ENCODE measurements at places on chromosomes 6 and 20. TPM values are rescaled to one million over a fixed set of nuclear protein-coding genes. Genes with fewer than 3 reads are reported as not detected.

The SKIC2 gene
- 25.4 TPM for total RNA-seq

DNA sequence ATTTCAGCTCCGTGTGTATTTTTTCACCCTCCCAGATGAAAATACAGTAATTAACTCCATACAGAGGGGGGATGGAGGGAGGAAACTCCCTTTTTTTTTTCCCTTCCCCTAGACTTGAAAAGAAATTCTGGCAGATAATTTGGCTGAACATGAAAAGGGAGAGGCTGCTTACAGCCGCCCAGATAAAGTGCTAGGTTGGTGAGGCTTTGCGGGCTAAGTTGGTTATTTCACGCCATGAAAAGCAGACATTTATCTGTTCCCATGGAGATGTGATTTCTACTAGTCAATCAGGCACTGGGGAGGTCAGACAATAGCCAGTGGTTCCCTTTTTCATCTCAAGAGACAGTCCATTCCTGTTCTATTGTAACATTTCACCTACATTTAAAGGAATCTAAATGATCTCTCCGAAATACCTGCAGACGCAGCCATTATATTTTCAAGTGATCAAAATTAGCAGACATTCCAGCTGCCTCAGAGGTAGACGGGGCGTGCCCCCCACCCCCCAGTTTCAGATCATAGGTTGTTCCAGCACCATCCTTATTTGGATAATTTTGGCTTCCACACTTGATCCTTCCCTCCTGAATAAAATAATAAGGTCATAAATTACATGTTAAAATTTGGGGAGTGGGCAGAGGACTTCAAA, 143.9 kb upstream of the ZNF217 start:
- DNase-seq: peak; percentile 11

DNA sequence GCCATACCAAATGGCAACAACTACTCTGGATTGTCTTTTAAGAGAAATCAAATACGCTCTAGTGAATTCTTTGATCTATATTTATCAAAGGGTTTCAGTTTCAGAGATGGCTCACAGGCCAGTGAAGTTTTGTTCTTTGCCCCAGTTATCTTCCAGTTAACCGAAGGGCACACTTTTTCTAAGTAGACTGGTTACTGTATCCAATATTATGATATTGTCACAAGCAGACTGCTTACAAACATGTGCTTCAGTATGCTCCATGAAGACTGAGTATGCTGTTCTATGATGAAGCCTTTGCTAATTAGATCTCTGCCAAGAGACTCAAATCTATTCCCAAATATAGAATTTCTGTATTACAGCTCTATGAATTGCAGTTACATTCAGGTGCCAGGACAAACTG, 181.1 kb downstream of the REV3L start:
- no peak for DNase-seq

DNA sequence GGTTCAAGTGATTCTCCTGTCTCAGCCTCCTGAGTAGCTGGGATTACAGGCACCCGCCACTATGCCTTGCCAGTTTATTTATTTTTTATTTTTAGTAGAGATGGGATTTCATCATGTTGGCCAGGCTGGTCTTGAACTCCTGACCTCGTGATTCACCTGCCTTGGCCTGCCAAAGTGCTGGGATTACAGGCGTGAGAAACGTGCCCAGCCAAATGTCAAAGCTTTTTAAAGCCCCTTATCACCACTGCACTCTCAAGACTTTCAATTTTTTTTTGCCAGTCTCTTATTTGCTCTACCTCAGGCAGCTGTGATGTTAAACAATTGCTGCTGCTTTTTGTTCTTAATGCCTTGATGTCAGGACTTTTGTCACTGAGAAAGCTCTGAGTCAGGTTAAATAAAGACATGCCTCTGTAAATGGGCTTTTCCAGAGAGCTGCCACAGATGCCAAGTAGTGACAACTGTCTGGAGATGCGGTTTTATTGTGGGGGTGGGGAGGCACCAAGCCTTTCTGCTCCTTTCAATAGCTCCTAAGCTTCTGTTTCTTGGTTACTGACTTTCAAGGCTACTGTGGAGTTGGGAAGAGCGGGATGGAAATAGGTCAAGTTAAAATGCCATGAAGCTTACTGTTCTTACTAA, 29.2 kb downstream of the RSPH3 start:
- DNase-seq: no peak

The CCN2 gene
- 178 TPM for total RNA-seq

DNA sequence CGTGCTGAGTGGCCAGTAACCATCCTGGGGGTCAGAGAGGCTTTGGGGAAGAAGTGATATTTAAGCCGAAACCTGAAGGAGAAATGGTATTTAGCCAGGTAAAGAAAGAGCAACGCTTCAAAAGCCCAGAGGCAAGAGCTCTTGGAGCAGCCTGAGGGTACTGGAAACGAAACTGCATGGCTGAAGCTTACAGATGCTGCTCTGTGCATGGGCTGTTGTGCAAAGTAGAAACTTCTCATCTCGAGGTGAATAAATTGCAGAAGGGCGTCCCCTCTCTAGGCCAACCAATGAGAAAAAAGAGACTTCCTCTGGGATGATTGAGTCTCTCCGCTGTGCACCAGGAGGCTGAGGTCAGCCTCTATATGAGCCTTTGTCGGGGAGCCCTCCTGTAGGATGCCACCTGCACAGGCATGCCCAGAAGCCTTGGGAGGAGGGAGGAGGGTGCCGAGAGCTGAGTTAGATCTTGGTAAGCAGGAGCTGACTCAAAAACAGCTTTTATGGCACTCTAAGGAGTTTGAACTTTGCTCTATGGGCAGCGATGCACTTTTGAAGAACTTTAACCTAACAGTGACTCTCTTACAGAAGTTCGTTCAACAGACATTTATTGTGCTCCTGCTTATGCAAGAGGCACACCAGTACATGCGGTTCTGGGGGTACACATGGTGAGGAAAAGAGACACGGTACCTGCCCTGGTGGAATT, 61.6 kb upstream of the EDN1 start:
- DNase-seq: no peak

GRCh38 chr6:144036064-144036834, 28.2 kb upstream of the PLAGL1 start:
- peak; percentile 8 for DNase-seq

DNA sequence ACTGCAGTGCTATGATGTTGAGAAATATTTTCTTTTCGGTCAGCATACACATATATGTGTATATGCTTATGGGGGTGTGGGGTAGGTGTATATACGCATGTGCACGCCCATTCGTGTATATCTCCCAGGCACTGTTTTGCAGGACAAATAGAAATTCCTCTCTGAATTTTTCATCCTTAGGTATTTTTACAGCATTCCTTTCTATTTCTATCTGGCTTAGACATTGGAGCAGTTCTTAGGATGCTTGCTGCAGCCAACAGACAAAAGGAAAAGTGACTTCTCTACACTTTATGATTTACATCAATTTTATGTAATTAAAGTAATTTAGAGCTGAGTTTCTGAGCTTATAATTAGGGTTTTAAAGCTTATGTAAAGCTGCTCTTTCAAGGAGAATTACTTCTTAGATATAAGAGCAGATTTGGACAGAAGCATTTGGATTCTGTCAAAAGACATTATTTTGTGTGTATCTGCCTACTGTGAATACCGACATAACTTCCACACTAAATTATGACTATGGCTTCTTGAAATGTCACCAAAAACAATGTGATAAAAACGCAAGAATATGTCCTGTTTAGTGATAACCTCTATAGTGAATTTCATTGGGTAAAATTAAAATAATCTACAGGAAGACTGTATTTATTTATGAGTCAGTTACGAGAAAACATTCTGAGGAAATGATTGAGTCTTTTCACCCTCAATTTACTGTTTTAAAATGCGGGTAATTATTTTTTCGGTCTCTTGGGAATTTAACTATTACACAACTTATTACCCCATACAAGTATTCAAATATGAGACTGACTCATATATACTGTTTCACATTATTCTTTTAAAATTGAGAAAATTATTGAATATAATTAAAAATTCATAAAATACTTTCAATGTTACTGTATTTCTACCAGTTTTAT, 21.3 kb upstream of the CEP43 start:
- DNase-seq: no peak

GRCh38 chr20:47389867-47390347, 33.4 kb upstream of the ZMYND8 start:
- no peak for DNase-seq

The MTFR2 gene
- total RNA-seq: 0.76 TPM

DNA sequence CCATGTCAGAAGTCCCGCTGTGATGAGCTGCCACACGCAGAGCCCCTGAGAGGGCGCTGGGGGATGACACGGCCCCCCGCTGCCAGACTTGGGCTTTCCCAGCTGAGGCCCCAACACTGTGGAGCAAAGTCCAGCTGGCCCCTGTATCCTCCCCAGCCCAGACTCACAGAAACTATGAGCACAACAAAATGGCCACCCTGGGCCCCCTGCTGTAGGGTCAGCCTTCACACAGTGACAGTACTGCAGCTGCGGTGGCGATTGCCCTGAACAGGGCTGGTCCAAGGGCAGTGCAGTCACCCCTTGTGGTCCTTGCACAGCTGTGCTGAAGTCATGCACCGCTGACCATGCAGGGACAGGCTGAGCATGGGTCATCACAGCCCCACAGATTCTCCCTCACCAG, 78.2 kb upstream of the CST7 start:
- no peak for DNase-seq

DNA sequence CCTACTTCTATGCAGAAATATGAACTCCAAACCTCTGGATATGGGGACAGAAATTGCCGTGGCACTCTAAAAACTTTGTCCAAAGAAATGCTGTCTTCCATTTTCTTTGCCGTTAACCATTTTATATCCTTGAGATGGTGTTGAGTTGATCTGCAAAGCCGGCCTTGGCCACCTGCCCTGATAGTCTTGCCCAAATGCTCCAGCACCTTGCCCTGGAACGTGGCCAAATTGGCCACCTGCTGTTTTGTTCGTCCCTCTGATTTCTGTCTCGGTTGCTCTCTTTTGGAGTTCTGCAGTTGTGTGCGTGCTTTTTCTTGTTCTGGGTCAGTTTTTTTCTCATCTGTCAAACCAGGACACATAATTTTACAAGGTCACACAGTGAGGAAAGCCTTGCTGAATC, 239.7 kb upstream of the GMDS start:
- no peak for DNase-seq

GRCh38 chr6:149317644-149318571, at the start of gene TAB2:
TSS of gene TAB2 (plus strand) at chr6:149317712. CDS start at chr6:149369998, 52,286 bp downstream.
- DNase-seq: no peak

DNA sequence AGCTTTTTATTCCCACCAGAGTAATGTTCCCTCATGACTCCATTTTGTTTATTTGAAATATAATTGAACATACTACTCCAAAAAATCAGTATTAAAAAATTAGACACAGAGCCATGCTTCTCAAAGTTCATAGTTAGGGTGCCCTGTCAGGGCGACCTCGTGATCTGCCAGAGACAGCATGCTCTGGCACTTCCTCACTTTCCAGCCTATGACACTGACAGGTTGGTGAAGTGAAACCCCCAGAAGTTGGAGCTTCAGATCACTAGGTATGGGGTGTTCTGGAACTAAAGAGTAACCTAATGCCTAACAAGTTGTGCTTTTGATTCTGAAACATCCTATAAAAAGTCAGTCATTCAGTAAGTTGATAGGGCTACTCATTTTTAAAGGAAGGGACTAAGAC, 93.0 kb downstream of the TBC1D7 start:
- DNase-seq: no peak

- no peak for DNase-seq
Measured at GRCh38 chr20:20993372-20993771, 112.8 kb downstream of the LINC00237 start.

The SLC26A8 gene
- not detected for total RNA-seq

The ZSCAN12 gene
- total RNA-seq: 3.2 TPM

The BAG2 gene
- 0.90 TPM for total RNA-seq

DNA sequence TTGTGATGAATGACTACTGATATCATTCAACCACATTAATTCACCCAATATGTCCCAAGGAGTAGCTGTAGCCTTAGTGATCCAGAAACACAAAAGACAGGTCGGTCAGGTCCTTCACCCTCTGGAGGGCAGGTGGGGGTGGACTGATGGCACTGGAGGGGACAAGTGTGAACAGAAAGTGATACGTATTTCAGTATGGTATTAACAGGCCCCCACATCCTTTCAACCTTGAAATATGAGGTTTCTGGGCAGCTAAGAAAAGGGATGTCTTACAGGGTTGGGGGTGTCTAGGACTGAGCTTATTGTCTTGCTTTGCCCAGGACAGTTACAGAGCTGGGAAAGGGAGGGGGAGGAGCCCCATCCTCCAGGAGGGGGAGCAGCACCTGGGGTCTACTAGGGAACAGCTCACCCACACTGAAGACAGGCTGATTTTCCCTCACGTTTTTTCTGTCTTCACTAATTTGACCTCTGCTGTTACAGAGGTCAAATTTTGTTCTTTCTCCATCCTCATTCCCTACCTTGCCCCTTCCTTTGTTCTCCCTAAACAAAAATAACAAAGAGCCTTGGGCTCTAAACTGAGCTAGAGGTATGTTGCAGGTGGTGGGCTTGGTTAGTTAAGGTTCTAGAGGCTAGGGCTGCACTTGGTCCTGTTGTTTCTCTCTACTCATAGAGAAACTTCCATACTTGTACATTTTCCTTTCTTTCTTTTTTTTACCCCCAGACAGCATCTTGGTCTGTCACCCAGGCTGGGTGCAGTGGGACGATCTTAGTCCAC, 38.0 kb upstream of the EEF1A1 start:
- no peak for DNase-seq

DNA sequence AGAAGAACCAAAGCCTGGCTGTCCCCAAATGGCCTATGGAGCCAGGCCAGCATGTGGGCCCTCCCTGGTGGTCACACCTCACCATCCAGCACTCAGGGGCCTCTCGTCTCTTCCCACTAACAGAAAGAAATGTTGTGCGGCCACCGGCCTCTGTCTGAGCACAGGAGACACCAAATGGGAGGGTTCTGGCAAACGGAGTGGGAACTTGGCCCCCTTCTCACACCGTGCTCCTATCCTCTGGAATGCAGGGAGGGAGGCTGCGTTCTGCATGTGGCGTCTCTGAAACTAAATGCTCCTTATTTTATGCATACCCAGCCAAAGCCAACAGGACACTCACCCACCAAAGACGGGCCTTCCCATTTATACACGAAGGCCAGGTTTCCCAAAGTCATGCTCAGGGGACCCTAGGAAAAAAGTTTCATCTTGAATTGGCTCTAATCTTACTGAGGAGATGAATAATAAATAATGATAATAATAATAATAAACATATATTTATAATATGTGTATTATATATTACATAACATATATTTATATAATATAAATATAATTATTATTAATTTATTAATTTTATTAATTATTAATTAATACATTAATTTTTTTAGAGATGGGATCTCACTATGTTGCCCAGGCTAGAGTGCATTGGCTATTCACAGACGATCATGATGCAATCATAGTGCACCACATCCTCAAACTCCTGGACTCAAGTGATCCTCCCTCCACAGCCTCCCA, 102.4 kb downstream of the FOXF2 start:
- DNase-seq: no peak

The ESR1 gene
- total RNA-seq: not detected
